ENCODE measurements at places on chromosomes 2 and 18.

DNA sequence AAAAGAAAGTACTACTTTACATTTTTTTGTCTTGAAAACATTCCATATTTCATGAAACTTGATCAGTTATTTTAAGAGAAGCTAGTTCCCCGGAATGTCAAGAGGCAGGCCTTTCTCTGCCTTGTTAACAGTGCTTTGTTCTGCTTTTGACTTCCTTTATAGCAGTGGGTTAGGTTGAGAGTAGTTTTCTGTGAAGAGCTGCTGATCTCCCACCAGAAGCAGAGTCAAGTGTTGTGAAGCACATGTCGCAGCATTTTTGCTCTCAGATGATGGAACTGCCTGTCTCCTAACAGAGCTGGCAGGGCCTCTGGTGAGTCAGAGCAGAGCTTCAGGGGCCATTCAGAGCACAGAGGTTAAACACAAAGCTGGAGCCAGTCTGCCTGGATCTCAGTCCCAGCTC is 871.8 kb downstream of the SLC4A3 start:
- DNase-seq = no peak

DNA sequence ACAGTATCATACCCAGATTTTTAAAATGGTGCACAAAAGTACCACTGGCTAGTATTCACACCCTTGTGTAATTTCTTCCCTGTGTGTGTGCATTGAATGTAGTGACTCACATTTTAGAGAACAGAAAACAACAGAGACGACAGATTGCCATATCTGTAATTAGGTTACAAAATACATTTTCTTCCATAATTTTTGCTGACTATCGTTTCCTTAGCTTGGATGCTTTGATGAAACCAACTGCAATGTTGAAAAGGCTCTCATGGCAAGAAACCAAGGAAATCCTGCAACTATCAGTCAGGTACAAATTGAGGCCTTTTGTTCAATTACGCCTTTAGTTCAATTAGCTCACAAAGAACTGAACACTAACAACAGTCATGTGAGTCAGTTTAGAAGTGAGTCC is 484.4 kb downstream of the ZNF804A start:
- DNase-seq = no peak

GRCh38 chr18:10759241-10759640 is 233.4 kb downstream of the NAPG start:
- no peak for DNase-seq

DNA sequence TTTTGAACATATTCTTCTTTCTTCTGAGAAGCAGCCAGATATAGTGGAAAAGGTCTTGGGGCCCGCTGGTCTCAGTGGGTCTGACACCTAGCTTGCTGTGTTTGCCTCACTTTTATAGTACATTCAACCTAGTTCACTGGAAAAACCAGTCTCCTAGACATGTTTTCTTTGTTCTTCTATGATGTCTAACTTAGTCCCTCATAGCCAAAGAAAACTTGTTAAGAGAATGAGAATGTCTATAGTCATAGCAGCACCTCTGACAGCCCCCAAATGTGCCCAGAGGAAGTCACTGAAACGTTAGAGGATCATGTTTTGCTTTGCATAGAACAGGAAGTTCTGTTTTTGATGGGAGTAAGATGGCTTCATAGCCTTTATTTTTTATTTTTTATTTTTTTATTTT is 40.3 kb downstream of the TNFRSF11A start:
- no peak for DNase-seq

DNA sequence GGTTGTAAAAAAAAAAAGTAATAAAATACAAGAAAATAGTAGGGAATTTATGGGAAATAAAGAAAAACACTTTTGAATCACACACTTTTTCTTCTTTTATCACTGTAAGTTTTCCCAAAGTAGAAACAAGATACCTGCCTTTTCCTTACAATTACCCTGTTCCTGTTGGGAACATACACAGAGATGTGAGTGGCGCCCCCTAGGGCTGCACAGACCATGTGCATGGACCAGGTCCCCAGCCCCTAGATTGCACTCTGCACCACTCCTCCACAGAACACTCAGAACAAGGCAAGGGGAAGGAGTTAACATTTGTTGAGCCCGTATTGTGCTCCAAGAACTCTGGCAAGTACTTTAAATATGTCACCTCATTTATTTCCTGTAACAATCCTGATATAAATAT is 118.7 kb upstream of the NRP2 start:
- DNase-seq = no peak

DNA sequence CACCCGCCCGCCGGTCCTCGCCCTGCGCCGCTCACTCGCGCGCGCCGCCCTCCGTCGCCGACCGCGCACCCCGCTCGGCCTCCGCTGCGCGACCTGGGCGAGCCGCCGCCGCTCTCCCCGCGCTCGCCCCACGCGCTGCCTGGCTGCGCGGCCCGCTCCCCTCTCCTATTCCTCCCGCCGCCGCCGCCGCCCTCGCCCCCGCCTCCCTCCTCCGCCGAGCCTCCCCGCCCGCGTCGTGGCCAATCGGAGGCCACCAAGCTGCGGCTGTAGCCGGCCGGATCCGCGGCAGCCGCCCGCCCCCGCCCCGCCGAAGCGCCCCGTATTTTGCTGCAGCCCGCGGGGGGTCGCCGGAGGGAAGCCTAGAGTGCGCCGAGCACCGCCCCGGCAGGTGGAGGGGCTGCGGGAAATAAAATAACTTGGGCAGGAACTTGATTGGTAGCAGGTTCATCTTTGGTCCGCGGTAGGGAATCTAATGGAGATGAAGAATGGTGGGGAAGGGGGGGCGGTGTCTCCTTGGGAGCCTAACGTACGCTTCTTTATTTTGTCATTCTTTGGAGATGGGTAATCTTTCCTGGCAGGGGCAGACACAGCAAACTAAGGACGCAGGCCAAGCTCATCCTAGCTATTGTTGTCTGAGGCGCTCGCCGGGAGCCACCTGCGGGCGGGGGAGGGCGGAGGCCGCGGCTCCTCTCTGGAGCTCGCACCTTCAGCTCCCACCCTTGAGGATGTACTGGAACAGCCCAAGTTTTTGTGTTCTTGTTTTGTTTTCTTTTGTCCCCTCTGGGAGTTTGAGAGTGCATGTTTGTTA is 1.1 kb upstream of the CDH2 start:
- no peak for DNase-seq

GRCh38 chr2:48343571-48344440 is 186.1 kb upstream of the STON1 start:
- DNase-seq = no peak

GRCh38 chr2:119134775-119135174 is 23.8 kb downstream of the C1QL2 start:
- DNase-seq = no peak

DNA sequence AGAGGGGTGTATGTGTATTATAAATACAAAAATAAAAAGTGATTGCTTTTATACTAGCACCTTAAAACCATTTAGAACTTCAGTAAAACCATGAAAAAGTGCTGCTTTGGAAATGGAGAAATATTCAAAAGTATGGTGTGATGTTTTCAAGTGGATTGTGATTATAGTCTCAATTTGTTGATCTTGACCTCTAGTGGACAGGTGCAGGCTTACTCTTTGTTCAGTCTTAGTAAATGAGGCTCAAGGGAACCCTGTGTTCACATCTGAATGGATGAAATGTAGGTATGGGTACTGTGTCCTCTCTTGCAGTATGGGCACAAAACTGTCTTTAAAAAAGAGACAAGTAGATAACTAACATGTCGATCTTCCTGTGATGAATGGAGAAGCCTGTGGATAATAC is 145.8 kb downstream of the MCFD2 start:
- DNase-seq = no peak

DNA sequence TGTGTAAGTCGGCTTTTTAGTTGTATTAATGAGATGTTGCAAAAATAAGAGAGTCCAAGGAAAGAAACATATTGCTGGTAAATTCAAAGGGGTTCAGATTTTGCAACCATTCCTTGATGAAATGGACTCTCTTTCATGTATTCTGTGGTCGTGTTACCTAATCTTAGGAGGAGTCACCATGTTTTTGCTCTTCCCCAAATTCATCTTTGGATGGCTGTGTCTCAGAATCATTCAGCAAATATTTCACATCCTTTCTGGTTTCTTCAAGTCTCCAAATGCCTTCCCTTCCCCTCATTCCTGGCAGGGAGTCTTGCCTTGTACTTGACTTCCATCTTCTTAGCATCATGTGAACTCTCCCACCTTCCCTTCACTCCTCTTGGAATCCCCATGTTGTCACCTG is 66.1 kb downstream of the PTPRM start:
- DNase-seq = no peak

DNA sequence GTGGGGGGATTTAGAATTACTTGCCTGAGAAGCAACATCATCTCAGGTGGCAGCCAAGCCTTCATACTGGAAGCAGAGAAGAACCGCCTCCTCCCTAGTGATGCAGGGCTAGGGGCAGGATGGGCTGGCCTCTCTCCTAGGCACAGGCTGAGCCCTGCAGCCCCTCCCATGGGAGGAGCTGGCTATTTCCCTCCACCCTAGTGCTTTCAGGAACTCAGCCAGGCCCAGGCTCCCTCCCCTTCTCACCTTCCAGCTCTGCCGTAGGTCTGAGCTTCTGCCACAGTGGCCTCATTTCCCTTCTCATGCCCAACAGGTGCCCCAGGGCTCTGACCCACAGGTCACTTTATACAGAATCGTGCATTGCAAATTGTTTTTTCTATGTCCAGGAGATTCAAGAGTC is 31.0 kb downstream of the CENPA start:
- no peak for DNase-seq

GRCh38 chr2:25976983-25977741 is 5.1 kb downstream of the KIF3C start:
- no peak for DNase-seq

GRCh38 chr2:186737732-186738508 is 44.1 kb downstream of the FAM171B start:
- DNase-seq = no peak

- DNase-seq = no peak
Measured at GRCh38 chr2:189022492-189022891, 48.3 kb downstream of the COL3A1 start.

GRCh38 chr2:12652723-12653122 is 64.0 kb upstream of the TRIB2 start:
- DNase-seq = no peak

DNA sequence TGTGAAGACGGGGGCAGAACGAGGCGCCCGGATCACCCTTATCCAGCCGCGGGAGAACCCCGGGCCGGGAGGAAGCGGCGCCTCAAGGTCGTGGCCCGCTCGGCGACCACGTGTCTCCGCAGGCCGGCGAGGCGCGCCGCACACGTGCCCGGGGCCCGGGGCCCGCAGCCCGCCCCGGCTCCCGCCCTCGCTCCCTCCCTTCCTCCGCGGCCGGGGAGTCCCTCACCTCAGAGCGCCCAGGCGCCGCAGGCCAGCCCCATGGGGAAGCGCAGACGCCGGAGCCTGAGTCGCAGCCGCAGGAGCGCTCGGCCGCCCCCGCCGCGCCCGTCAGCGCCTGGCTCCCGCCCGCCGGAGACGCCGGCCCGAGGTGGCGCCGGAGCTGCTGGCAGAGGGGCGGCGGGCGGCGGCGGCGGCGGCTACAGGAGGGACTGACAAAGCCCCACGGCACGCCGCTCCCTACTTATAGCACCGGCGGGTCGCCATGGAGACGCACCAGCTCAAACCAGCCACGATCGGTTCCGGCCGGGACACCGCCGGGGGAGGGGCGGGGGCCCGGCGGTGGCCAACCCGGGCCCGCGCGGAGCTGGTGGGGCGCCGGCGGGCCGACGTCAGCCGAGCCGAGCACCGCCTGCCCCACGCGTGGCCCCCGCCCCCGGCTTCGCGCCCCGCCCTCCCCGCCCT is at the start of gene ODC1:
Gene ODC1 (minus strand): TSS at position 433 of the 681 bp plus-strand sequence. CDS start 3,295 bp downstream, outside the sequence.
- DNase-seq = no peak

GRCh38 chr2:133821107-133821760 is 253.0 kb upstream of the NCKAP5 start:
- DNase-seq = no peak

DNA sequence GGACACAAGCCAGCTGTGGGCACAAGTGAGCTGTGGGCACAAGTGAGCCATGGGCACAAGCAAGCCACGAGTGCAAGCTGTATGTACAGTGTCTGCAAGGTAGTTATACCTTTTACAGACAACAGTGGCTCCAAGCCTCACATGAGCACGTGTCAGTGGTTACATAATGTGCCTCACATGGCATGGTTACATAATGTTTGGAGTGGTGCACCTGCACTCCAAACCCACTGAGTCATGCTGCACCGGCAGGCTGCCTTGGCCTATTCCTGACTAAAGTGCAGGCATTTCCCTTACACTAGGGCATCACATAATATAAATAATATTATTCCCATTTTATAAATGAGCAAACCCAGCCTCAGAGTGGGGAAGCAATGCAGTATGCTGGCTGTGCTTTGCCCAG is 62.6 kb downstream of the MARCO start:
- DNase-seq = no peak

DNA sequence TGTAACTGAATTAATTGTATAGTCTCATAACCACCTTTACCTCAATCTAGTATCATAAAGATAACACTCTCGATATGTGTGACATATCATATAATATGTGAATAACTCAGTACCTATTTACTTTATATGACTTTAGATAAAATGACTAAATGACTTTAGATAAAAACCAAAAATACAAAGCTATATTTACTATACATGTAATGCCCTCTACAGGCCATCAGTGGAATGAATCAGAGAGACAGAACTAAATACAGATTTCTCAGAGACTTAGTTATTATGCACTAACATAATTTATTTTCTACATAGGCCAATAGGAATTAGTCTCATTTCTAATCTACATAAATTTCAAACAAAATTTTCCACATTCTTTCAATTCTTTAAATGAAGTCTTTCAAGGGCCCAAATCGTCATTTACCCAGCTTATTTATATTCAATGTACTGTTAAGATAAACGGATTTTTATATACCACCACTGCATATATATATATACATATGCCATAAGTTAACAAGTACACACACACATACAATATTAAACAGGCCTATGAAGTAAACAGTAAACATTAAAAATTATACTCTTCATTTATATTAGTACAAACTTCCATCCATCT is 219.9 kb downstream of the EXOC6B start:
- DNase-seq = no peak

- no peak for DNase-seq
Measured at GRCh38 chr2:180901331-180901730, 79.1 kb upstream of the UBE2E3 start.

- no peak for DNase-seq
Measured at GRCh38 chr2:88329815-88330603, 122.5 kb downstream of the FOXI3 start.

GRCh38 chr2:168245074-168245825 is 2.1 kb downstream of the STK39 start:
- DNase-seq = no peak

DNA sequence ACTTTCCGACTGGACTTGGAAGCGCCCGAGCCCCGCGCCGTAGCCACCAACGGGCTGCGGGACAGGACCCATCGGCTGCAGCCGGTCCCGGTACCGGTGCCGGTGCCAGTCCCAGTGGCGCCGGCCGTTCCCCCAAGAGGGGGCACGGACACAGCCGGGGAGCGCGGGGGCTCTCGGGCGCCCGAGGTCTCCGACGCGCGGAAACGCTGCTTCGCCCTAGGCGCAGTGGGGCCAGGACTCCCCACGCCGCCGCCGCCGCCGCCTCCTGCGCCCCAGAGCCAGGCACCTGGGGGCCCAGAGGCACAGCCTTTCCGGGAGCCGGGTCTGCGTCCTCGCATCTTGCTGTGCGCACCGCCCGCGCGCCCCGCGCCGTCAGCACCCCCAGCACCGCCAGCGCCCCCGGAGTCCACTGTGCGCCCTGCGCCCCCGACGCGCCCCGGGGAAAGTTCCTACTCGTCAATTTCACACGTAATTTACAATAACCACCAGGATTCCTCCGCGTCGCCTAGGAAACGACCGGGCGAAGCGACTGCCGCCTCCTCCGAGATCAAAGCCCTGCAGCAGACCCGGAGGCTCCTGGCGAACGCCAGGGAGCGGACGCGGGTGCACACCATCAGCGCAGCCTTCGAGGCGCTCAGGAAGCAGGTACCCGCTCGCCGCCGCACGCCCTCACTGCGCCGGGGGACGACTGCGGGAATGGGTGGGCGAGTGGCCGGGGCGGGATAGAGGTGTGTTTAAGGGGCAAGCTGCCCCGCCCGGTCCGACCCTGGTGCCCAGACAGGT is 713 bp downstream of the ATOH8 start:
- no peak for DNase-seq

Data from cerebellar nuclear complex (tissue), 1 donor.